Amniotic epithelial cell (primary cell): ENCODE measurements at places on chromosomes 12 and 14.
A peak's percentile ranks its signal among the peaks of the same experiment; 100 is the strongest.

DNA sequence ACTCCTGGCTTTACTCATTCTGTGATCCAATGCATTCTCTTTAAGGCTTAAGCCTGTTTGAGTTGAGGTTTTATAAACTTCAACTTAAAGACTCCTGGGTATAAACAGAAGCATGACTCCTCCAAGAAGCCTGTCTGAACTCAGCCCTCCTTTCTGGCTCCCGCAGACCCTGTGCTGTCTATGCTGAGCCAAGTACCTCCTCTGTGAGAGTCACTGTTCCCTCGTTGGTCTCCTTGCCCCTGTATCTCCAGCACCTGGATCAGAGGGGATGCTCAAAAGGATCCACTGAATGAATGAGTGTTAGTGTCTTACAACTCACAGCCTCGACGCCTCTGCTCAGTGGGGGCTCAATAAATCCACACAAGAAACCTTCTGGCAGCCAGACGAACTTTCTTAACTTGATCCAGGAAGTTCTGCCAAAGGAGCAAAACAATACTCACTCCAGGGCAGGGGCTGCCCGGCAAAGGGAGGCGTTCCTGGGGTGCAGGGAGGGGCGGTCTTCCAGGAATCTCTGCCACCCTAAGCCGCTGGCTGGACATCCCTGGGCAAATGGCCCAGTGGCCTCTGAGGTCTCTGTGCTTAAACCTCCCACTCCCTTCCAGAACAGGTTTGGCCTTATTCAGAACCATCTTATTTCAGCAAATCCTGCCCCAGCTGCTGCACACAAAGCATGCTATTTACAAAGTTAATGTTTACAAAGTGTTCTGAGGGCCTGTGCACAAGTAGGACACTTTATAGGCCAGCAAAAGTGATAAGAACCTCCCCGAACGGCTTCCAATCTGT lies 32.9 kb downstream of the MAP1LC3B2 start:
- DNase-seq, result peak; percentile 78

DNA sequence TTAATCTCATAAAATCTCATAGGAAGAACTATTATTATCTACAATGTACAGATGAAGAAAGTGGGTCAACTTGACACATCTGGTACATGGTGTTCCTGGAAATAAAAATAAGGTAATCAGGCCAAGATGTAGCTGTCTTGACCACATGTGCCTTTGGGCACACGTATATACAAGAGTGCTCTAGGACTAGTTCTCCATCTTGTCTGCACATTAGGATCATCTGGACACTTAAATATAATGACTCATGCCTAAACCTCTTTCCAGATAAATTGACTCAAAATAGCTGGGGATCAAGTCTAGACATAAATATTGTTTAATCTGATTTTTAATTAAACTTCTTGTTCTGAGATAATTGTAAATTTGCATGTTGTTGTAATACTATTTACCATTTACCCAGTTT lies 182.6 kb downstream of the CNTN1 start:
- DNase-seq, result no peak

DNA sequence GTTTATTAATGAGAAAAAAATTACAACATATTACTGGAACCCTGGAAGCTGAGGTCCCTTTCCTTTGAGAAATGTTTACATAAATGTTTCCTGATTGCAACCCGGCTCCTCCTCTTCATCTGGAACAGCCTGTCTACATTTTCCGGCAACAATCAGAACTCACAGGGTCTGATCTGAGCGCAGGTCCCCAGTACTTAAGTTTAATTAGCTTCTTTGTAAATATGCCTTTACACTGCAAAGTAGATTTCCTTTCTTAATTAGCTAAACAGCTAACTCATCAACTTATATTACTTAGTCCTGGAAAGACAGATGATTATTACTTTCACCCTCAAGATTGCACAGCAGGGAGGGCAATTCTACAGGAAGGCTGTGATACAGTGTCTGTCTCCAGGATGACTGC lies 213.0 kb downstream of the MON2 start:
- peak; percentile 24 for DNase-seq

- no peak for DNase-seq
These were observed 81.1 kb upstream of the ST8SIA1 start for GRCh38 chr12:22415342-22416309.

DNA sequence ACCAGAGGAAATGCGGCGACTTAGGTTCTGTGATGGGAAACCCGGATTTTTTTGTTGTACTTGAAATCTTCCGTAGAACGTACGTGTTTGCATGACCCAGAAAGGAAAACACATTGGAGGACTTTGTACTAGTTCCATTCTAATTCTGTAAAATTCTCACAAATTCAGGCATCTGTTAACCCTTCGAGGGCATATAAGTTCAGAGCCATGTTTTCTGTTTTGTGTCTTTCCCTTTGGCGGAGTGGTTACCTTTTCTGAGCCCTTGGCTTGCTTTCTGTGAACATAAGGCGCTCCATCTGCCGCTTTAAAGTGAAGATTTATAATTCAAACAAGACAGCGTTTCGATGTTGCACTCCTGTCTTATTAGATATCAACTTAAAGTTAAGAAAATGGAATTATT lies 34.2 kb downstream of the BICD1 start:
- DNase-seq, result no peak

GRCh38 chr14:20219033-20219432 lies 4.5 kb upstream of the OR11H6 start:
- no peak for DNase-seq

DNA sequence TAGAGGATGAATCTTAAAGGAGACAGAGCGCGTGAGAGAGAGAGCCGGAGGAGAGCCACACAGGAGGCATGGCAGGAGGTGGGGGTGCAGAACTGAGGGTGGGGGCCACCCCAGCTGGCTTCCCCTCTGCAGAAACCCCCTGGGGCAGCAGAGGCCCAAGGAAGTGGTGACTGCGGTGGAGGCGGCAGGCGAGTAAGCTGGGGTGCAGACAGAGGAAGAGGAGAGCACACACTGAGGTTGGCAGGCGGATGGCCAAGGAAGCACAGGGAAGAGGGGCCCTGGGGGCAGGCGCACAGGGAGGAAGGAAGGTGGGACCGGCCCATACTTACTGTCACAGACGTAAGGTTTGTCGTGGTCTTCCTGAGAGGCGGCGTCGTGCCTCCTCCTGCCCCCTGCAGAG lies 179.8 kb downstream of the DPF3 start:
- DNase-seq, result no peak

- no peak for DNase-seq
These were observed 17.3 kb downstream of the SLC15A5 start for GRCh38 chr12:16260206-16260605.

DNA sequence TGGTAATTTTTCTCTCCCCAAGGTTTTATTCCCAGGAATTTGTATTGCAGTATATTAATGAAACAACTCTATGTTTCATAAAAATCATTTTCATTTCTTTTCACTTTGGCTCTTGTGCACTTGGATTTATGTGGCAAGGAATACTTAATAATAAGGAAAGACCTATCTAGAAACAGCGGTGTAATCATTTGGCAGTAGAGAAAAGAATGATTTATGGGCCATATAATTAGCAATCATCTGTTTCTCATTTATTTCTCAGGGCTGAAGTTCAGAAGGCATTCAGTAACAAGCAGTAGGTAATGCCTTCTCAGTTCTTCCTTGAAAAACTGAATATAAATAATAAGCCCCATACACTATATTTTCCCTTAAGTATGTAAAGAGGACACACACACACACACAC lies 172.6 kb downstream of the ANO4 start:
- DNase-seq, result no peak

- peak; percentile 18 for DNase-seq
These were observed 14.7 kb upstream of the TEAD4 start for GRCh38 chr12:2944401-2945047.
